ENCODE measurements at places on chromosomes 1 and 21.

DNA sequence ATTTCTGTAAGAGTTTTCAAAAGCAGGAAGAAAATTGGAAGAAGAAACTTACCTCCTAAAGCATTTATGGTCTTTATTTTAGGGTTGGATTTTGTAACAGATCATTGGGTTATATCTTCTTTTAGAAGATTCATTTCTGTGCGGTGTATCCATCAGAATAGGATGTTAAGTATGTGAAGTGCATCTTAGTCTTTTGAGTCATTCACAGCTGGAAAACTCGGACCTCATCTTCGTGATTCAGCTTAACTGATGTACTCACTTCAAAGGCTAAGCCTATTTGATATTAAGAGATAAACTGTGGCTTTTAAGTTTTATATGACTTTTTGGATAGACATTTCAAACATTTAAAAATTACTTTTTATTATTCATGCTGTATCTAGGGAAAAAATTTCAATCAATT, 56.3 kb downstream of the GIPC2 start:
- DNase-seq: no peak

- no peak for DNase-seq
Observed at GRCh38 chr1:160656737-160657136, 9.9 kb upstream of the SLAMF1 start.

- DNase-seq: no peak
Observed at GRCh38 chr1:168195199-168196135, 16.7 kb downstream of the TIPRL start.

DNA sequence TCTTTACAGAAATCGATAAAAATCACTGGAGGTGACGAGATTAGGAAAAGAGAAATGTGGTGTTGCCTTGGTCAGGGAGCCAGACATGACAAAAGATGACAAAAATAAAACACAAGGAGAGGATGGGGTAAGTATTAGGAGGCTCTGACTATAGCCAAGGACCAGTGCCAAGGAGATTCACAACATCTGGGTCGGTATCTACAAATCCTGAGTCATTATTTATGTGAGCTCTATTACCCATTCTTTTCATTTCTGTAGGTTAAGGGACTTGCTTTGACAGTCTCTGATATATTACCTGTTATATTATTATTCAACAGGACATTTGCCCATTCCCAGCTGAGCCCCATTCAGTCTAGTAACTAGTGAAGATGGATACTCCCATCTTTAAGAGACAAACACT, 120.8 kb downstream of the TYW3 start:
- DNase-seq: no peak

All from SIG-M5 (cell line).